ENCODE measurements at places on chromosomes 3 and 15. TPM values are rescaled to one million over a fixed set of nuclear protein-coding genes. Genes with fewer than 3 reads are reported as not detected.

TADA3 gene
- 89.1 TPM for total RNA-seq

FRMD5 gene
- 10.0 TPM for total RNA-seq

GADL1 gene
- total RNA-seq, result not detected

CCR3 gene
- not detected for total RNA-seq

RAD51 gene
- 1.4 TPM for total RNA-seq

POPDC2 gene
- total RNA-seq, result 0.33 TPM

ZKSCAN7 gene
- total RNA-seq, result 4.8 TPM

BCHE gene
- total RNA-seq, result 0.73 TPM

TMEM115 gene
- 54.7 TPM for total RNA-seq

SCG3 gene
- not detected for total RNA-seq

TM4SF18 gene
- total RNA-seq, result 0.07 TPM

ATP10A gene
- 14.9 TPM for total RNA-seq

PLSCR5 gene
- not detected for total RNA-seq

COPS2 gene
- 91.6 TPM for total RNA-seq

CLSTN2 gene
- total RNA-seq, result 1.6 TPM
